Fibroblast of skin of scalp (primary cell): ENCODE measurements at places on chromosomes 3 and 15.

GRCh38 chr3:111252779-111253178 is 181.2 kb downstream of the NECTIN3 start:
- peak; percentile 41 for DNase-seq

DNA sequence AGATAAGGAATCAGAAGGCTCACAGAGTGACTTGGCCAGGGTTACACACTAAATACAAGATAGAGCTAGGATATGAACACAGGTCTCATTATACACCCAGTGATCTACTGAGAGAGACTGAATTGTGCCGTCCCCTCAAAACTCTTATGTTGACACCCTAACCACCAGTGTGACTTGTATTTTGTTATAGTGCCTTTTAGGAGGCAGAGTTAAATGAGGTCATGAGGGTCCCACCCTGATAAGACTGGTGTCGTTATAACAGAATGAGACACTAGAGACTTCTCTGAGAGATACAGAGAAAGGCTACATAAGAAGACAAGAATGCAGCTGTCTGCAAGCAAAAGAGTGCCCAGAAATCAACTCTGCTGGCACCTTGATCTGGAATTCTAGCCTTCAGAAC is 12.6 kb downstream of the KPNA1 start:
- DNase-seq, result no peak

GRCh38 chr15:68526784-68527183 is 52.0 kb upstream of the CORO2B start:
- no peak for DNase-seq

DNA sequence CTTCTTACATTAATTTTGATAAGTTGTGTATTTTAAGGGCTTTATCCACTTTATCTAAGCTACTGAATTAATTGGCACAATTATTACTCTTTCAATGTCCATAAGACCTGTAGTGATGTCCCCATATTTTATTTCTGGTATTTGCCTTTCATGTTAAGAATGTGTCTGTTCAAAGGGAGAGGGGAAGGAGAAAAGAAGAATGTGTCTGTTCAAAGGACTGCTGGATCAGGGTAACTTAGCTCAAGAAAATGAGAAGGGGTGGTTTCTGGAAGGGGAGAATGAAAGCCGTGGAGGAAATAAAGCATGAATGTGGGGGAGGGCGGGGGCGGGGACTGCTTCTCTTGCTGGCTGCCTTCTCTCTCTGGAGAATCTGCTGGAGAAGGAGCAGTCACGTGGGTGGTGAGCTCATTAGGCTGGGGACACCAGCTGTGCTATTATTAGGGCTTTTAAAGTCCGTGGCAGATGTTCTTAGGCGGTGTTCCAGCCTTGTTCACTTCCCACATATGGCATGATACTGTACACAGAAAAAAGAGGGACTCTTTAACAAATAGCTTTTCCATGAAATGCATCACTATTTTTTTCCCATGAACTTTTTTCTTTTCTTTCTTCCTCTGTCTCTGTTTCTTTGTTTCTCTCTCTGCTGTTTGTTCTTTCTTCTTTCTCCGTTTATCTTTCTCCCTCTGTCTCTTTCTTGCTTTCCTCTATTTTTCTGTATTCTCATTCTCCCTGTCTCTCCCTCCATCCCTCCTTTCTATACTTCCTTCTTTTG is 63.7 kb upstream of the ULK4 start:
- DNase-seq, result peak; percentile 97
